ENCODE measurements at places on chromosomes 1 and 21.

DNA sequence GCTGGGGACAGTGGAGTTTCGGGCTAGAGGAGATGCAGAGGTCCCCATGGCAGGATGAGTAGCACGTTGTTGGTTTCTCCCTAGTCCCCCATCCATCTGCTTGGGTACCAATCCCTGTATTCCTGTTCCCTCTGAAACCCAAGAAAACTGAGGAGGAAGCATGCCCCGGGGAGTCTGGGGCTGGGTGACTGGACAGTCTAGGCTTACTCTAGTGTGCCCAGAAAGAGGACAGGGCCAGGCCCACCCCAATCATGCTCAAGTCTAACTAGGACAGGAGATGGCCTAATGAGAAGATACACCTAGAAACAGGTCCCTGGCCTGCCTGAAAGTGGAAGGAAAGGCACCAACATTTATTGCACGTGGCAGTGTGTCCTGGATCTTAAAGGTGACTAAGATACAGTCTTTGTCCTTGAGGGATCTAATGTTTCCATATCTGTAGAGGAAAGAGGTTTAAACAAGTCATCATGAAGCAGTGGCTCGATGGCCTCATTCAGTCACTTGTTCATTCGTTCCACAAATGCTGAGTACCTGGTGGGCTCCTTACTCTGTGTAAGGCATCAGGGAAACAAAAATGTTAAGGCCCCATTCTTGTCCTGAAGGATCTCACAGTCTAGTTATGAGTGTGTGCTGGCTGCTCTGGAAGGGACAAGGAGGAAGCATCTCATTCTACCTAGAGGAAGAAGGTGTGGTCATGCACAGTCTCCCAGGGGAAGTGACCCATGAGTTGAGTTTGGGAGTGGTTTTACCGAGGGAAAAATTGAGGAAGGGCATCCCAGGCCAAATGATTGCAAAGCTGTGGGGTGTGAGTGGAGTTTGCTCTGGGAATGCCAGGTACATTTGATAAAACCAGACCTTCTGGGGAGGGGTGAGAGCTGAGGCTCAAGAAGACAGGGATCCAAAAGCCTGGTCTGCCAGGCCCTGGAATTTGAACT lies 10.0 kb downstream of the CDK18 start:
- DNase-seq, result no peak

GRCh38 chr1:67393240-67393639 lies 37.0 kb downstream of the SERBP1 start:
- DNase-seq, result no peak

DNA sequence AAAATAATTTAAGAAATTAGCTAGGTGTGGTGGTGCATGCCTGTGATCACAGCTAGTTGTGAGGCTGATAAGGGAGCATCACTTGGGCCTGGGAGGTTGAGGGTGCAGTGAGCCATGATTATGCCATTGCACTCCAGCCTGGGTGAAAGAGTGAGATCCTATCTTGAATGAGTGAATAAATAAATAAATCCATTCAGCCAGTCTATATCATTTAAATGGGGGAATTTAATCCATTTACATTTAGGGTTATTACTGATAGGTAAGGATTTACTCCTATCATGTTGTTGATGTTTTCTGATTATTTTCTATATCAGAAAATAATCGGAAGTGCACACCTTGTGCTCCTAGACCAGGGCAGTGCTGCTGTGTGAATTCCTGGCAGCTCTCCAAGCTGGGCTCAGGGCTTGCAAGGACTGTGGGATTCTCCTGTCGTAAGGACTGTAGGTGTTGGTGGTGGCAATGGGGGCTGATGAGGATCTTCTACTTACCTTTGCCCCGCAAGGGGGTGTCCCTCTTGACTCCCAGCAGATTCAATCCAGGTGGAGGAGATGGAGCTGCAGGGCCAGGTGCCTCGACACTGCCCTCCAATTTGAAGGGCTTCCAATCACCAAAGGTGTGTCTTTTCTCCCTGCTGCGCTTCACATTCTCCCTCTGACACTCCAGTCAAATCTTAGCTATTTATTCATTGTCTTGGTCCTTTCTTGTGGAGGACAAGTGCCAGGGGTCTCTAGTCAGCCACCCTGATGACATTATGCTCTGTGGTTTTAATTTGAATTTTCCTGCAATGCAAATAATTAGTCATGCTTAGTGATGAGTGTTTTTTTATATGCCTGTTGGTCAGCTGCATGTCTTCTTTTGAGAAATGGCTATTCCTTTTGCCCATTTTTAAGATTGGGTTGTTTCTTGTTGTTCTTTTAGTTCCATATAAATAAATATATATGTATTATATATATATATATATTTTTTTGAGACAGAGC lies 14.1 kb upstream of the TRAPPC10 start:
- DNase-seq, result no peak

DNA sequence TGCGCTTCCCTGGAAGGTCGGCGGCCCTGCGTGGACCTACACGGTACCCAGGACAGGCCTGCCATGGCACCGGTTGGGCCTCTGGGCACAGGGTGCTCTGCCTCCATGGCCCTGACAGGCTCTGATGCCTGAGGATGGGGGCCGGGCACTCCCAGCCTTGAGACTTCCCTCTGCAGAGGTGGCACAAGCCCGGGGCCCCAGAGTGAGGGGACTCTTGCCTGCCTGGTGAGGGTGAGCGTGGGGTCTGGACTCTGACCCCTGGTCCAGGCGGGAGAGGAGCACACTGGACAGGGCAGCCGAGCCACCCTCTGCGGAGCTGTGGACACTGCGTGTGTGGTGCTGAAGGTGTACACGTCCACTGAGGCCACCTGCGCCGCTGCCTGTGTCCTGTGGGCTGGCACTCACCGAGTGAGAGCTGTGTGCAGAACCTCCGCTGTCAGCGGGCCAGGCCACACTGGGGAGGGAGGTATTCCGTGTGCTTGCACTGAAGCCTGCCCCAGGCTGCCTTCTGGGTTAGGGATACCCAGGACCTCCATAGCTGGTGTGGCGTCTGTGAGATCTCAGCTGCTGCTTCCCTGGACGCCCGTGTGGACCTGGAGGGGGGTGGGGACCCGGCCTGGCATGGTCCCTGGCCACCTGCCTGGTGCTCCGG lies 10.4 kb downstream of the SKI start:
- DNase-seq, result no peak

GRCh38 chr1:90728502-90729287 lies 11.6 kb upstream of the BARHL2 start:
- DNase-seq, result no peak

DNA sequence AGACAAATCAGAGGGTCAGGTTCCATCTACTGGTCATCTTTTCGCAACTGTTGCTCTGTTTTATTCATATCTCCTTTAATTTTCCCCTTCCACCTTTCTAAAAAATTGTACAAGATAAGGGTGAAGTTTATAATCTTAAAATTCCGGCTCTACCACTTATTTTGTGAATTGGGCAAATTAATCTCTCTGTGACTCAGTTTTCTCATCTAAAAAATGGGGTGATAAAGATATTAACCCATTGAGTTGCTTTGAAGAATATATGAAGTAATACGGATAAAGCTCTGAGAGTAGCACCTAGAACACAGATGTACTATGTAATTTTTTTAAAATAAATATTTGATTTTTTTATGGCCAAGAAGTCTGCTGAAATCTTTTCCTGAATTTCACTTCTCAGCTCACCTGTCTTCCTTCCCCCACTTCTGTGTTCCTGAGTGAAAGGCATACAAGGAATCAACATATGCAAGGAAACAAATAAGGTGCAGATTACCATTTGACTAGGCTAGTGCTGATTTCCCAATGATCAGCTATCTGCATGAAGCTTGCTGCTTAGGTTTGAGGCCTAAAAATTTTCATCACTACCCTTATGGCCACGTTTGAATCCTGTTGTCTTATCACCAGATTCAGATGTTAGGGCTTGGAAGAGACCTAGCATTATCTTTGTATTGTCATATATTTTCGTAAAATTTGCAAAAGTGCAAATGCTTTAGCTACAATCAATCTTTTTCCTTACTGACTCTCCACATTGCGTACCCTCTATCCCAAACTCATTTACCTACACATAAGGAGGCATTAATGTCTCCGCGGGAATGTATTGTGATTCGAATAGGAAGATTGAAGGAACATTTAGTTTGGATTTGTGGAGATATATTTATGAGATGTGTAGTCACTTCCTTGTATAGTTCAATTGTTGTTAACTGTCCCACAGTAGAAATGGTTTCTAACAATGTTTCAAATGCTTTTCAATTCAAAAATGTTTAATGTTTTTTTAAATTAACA lies 718.3 kb upstream of the PTBP2 start:
- DNase-seq, result no peak

- DNase-seq, result no peak
Observed at GRCh38 chr1:23492132-23492720, 8.2 kb upstream of the ASAP3 start.

- DNase-seq, result no peak
Observed at GRCh38 chr21:17540530-17540929, 27.7 kb downstream of the CXADR start.

DNA sequence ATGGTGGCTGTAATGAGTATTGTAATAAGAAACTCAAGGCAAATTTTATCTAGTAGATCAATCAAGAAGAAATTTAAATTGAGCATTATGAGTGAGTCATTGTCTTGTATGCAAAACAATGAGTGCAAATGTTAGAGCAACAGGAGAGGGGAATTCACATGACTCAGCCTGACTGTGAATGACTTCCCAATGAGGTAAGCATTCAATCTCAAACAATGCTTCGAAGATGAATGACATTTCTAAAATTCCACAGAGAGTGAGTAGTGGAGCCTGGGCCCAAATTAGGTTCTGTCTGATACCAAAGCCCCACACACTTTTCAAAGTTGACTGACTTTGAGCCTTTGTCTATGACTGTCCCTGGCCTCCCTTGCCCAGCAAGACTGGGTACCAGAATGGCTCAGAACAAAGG lies 738.0 kb downstream of the PTPRU start:
- no peak for DNase-seq

DNA sequence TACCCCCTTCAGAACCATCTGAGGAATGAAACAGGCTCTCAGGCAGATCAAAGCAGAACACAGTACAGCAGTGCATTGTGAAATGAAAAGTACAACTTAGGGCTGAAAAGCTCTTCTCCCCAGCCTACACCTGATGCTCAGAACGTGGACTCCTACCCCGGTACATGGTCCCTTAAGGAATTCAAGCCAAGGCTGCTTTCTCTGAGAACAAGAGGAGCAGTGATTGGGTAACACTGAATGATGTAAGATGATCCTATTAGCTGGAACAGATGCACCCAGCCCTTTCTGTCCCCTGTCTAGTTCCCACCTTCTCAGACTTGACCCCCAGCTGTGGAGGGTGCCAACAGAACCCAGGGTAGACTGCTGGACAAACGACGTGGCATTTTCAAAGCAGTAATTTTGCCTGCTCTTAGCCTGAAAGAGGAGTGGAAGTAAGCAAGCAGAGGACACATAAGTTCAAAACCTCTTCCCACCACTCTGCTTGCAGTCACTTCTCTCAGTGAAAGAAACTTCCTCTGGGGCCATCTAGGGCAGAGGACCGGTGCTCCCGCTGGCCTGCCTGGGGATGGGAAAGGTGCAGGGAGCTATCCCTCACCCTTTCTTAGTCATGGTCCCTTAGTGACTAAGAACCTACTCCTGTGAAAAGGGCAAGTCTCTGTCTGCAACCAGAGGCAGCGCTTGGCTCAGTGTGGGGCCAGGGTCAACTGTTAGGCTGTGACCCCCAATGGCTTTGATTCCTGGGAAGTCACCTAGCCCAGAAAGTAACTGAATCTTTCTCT lies 72.7 kb downstream of the TRABD2B start:
- DNase-seq, result no peak

Measured in mesenchymal stem cell (in vitro differentiated cells and primary cell).